Nasal cavity respiratory epithelium epithelial cell of viscerocranial mucosa (primary cell): ENCODE measurements at places on chromosomes 6 and 20. TPM values are rescaled to one million over a fixed set of nuclear protein-coding genes. Genes with fewer than 3 reads are reported as not detected.

The ADGRG6 gene
- 13.0 and 20.5 TPM in 2 replicates for total RNA-seq

The OR2B6 gene
- not detected in 2 replicates for total RNA-seq

The MMP24 gene
- total RNA-seq: under 0.01 and 0.07 TPM in 2 replicates

The TSBP1 gene
- total RNA-seq: not detected in 2 replicates

The SYCP2L gene
- 0.85 and 2.4 TPM in 2 replicates for total RNA-seq

The CST11 gene
- not detected in 2 replicates for total RNA-seq

The C6orf47 gene
- total RNA-seq: 24.7 and 37.6 TPM in 2 replicates

The DTD1 gene
- 83.2 and 137 TPM in 2 replicates for total RNA-seq

The VNN1 gene
- total RNA-seq: 0.34 and 0.50 TPM in 2 replicates
